ENCODE measurements at places on chromosomes 12 and 14. TPM values are rescaled to one million over a fixed set of nuclear protein-coding genes. Genes with fewer than 3 reads are reported as not detected.

The EMC9 gene
- total RNA-seq: 21.4 TPM

The ANKRD9 gene
- 24.2 TPM for total RNA-seq

The ACVRL1 gene
- total RNA-seq: 680 TPM

The FNTB gene
- 13.3 TPM for total RNA-seq

The TTC6 gene
- not detected for total RNA-seq

The STAB2 gene
- total RNA-seq: 4.6 TPM

The C12orf50 gene
- not detected for total RNA-seq

The SERPINA10 gene
- not detected for total RNA-seq

The LRRC10 gene
- not detected for total RNA-seq

All from dermis blood vessel endothelial cell (primary cell).